ENCODE measurements at places on chromosomes 4 and X.

DNA sequence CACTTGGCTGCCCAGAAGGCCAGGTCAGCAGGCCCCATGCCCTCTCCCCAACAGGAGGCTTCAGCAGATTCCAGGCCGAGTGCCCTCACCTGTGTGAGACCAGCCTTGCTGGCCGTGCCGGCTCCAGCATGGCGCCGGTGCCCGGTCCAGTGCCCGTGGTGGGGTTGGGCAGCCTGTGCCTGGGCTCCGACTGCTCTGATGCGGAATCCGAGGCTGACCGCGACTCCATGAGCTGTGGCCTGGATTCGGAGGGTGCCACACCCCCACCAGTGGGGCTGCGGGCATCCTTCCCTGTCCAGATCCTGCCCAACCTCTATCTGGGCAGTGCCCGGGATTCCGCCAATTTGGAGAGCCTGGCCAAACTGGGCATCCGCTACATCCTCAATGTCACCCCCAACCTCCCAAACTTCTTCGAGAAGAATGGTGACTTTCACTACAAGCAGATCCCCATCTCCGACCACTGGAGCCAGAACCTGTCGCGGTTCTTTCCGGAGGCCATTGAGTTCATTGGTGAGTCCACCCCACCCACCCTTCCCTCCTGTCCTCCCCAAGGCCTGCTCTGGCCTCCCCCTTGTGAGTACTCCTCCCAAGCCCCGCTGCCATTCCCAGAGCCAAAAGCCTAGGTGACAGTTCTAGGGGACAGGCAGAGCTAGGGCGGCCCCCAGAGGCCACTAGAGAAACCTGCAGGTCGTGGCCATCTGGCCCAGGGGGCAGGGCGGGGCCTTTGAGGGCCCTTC is 2.3 kb downstream of the DUSP9 start:
- DNase-seq = no peak

DNA sequence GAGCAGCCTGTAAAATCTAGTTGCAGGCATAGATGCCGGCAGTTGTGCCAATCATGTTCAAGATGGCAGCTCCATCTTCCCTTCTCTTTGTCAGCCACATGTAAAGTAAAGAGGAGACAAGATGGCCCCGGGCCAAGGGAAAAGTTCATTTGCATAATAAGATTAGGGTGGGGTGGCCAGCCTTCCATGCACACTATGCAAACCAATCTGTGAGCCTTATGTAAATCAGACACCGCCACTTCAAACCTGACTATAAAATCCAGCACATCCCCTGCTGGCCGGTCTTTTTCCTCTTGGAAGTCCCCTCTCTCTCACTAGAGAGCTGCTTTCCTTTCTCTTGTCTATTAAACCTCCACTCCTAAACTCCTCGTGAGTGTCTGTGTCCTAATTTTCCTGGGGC is 78.9 kb upstream of the CBR4 start:
- no peak for DNase-seq

DNA sequence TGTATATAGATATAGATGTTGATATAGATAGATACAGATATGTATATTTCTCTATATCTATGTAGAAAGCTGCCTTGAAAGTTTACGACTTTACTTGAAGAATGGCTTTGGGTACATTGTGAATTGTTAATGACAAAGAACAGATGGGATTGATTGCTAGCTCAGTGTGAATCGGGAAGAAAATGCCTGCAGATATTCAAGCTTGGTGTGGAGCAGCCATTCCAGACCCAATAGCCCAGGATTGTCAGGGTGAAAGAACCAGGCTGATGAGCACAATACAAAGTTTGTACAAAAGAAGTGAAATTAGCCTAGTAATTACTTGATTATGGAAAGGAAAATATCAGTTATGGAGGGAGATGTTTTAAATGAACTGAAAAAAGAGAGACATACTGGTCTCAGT is 946.2 kb downstream of the STPG2 start:
- DNase-seq = no peak

GRCh38 chrX:109629310-109629709 is 4.3 kb upstream of the KCNE5 start:
- DNase-seq = no peak

- no peak for DNase-seq
Observed at GRCh38 chrX:101430457-101431078, 22.5 kb downstream of the HNRNPH2 start.

DNA sequence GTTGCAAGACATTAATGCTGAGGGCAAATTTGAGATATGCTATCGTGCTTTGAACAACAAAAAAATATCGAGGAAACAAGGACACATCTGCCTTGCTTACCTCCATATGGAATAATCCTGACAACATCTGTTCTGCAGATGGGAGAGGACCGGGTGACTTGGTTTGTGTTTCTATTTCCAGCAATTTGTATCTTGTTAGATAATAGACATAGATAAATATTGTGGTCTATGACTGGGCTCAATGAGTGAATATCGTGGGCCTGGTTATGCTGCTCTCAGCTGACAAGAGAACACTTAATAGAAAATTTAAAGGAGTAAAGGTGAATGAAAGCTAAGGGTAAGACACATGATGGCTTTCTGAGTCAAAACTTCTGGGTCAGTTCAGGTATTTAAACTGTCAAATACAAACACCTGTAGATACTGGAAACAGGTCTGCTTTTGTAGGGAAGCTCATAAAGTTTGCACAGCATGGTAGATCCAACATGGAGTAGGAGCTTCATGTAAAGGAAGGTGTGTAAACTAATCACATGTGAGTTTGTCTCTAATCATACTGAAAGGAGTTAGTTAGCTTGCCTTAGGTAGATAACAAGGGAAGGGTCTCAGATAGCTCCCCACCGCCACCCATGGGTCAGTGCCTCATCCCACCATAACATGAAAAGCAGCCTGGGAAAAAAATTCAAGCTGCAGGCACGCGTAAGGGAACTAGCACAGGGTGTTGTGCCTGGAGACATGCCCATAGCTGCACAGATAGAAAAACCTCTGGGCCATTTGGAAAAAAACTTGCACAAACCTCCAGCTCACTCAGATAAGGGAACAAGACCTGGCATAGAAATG is 904.1 kb upstream of the EPHA5 start:
- DNase-seq = no peak

DNA sequence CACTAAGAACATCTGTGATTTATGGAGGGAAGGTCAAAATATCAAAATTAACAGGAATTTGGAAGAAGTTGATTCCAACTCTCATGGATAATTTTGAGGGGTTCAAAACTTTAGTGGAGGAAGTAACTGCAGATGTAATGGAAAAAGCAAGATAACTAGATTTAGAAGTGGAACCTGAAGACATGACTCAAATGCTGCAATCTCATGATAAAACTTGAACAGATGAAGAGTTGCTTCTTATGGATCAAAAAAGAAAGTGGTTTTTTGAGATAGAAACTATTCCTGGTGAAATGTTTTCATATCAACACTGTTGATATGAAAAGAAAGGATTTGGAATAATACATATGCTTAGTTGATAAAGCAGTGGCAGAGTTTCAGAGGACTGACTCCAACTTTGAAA is 9.7 kb downstream of the TMPRSS11F start:
- no peak for DNase-seq

DNA sequence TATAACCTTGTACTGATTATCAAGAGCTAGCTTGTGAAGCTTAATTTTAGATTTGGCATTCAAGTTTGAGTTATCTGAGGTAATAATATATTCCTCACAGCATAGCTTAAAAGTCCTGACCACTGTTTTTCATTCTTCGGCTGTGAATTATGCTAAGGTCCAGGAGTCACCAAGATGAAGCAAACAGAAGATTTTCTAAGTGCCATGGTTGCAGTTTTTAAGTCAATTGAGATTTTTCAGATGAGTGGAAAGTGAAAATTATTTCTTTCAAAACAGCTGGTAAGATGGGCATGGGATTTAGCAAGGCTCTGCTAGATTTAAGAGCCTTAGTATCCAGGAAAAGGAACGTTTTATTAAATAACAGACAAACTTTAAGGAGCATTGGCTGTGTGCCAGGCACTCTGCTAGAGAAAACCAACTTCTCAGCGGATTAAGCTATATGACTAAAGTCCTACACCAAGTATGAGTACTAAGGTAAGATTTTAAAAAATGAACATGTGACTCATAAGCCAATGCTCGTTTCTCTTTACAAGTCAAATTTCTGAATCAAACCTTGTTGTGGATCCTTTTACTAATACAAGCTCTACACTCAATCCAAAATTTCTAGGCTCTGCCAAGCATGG is 149.9 kb upstream of the IL15 start:
- no peak for DNase-seq

Measured in activated naive CD4-positive, alpha-beta T cell (primary cell).